ENCODE measurements at places on chromosomes 3 and 15. TPM values are rescaled to one million over a fixed set of nuclear protein-coding genes. Genes with fewer than 3 reads are reported as not detected.

Gene ITIH1
- not detected for total RNA-seq

Gene OCA2
- under 0.01 TPM for total RNA-seq

Gene TMEM40
- 7.9 TPM for total RNA-seq

Gene IL16
- total RNA-seq: not detected

Gene GPR149
- total RNA-seq: not detected

Gene POLQ
- 2.0 TPM for total RNA-seq

Gene PIGBOS1
- total RNA-seq: 32.8 TPM

Gene SLC22A14
- total RNA-seq: 0.58 TPM

Gene DPPA2
- not detected for total RNA-seq

Gene CELF6
- total RNA-seq: 0.41 TPM

Gene LRRIQ4
- 0.41 TPM for total RNA-seq

Gene ZNF860
- total RNA-seq: 2.2 TPM

Gene FRMD4B
- 13.6 TPM for total RNA-seq

Gene IL17RB
- total RNA-seq: 0.27 TPM

Gene PRSS50
- 0.29 TPM for total RNA-seq

Gene RBM6
- 35.9 TPM for total RNA-seq

Gene CMSS1
- 24.8 TPM for total RNA-seq

Gene RGMA
- 1.0 TPM for total RNA-seq

Gene STAB1
- total RNA-seq: 1.1 TPM

Gene ATP10A
- total RNA-seq: 8.0 TPM

Gene OR5K2
- total RNA-seq: not detected

Gene GRK7
- not detected for total RNA-seq

Gene ADAM10
- total RNA-seq: 125 TPM

Gene RASGRP1
- 3.1 TPM for total RNA-seq

Gene CLDN16
- 12.0 TPM for total RNA-seq

Gene ZPLD1
- 0.41 TPM for total RNA-seq

Gene AHSG
- total RNA-seq: not detected

Gene CEMIP
- total RNA-seq: 0.07 TPM

Gene ZNF385D
- not detected for total RNA-seq

Gene CFAP100
- total RNA-seq: not detected

Gene CADPS
- 0.08 TPM for total RNA-seq

Gene VIPR1
- 3.7 TPM for total RNA-seq

Gene FHIT
- total RNA-seq: 11.5 TPM

Gene GOLGA8R
- 1.0 TPM for total RNA-seq

Gene KBTBD13
- total RNA-seq: not detected

Gene MYLK
- 48.9 TPM for total RNA-seq

Gene AQP9
- total RNA-seq: 0.75 TPM

Gene KPNA1
- 46.0 TPM for total RNA-seq

Gene SLC30A4
- 4.2 TPM for total RNA-seq

Gene ATP2B2
- not detected for total RNA-seq

Gene MPI
- 39.5 TPM for total RNA-seq

Gene SETD5
- total RNA-seq: 49.1 TPM

Gene TF
- not detected for total RNA-seq

Gene GOLGA6D
- total RNA-seq: not detected

Gene GUCA1C
- total RNA-seq: not detected

Measured in kidney epithelial cell (primary cell).